Fibroblast of skin of right quadriceps (primary cell): ENCODE measurements at places on chromosomes 11 and 22.
A peak's percentile ranks its signal among the peaks of the same experiment; 100 is the strongest.

GRCh38 chr11:10625982-10626311, 57.5 kb upstream of the LYVE1 start:
- DNase-seq: no peak

DNA sequence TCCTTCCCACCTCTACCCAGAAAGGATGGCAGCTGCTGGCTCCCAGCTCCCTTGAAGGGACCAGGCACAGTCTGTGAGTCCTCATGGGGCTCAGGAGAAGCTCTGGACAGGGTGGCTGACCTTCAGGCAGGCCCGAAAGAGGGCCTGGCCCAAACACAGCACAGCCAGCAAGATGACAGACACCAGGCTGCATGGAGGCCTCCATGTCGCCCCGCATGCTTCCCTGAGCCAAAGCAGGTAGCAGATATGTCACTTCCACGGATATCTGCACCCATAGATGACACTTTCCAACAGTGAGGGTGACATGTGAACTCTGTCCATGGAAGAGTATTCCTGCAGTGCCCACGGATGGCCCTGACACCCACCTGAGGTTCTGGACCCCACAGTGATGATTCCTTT, 18.4 kb downstream of the EIF1AD start:
- DNase-seq: no peak

DNA sequence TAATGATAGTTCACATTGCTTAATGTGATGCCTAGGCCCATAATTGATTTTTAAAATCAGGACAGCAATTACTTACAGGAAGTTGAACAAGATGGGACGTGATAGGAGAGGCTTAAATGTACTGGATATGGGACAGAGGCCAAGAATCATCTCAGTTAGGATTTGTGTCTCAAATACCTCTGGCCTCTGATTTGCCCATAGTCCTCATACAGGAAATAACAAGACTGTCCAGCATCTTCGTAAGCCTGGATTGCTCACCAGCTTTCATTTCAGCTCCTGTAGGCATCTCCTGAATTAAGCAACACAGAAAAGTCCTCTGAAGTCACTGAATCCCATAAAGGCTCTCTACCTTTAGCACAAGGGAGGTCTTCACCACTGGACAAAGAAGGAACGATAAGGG, at the start of gene MRGPRX3:
MRGPRX3 (plus strand) TSS at position 231 of the 400 bp plus-strand sequence. CDS start 4,632 bp downstream, outside the sequence.
- DNase-seq: no peak

GRCh38 chr22:19607192-19608002, 83.2 kb upstream of the CLDN5 start:
- DNase-seq: no peak

DNA sequence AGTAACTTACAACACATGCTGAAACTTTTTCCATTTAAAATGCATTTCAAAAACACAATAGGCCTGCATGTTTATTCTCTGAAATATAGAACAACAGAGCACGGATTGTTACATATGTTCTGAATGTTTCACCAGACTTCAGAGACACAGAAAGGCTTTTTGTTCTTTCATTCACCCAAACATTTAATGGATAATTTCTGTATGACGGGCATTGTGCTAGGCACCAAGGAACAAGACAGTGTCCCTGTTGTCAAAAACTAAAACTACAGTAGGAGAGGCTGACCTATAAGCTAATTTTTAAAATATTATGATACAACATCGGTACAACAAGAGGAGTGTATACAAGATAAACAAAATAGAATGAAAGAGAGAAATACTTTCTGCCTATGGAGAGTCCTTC, 81.9 kb upstream of the TEAD1 start:
- no peak for DNase-seq

GRCh38 chr11:26201411-26201810, 130.5 kb upstream of the ANO3 start:
- DNase-seq: peak; percentile 74

- peak; percentile 2 for DNase-seq
Measured at GRCh38 chr11:38019072-38019775, 1421.2 kb upstream of the RAG2 start.

GRCh38 chr11:73400293-73400692, 24.1 kb downstream of the RELT start:
- DNase-seq: no peak

DNA sequence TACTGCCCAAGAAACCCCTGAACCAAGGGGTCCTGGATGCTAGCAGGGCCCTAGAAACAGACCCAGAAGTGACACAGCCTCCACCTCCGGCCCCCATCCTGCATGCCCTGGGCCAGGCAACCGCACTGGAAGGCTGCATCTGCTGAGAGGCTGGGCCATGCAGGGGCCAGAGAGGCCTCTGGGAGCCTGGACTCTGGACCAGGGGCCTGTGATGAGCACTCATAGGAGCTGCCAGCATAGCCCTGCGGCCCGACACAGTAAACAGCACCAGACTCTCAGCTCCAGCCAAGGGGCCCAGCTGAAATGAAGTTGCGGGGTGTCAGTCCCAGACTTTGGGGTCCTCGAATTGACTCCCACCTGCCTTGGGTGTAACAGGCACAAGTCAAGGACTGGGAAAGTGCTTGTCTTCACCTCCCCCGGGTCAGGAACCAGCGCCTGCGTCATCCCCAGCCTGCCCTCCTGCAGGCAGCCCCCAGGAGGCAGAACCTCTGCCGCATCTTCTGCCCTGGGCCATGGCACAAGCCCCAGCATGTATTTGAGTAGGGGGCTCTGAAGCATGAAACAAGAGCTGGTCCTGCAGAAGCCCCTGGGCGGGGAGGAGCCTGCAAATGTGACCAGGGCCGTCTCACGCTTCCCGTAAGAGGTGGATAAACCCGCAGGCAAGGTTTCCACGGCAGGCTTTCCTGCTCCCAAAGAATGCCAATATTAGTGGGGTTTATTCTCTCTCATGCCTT, 25.2 kb upstream of the CCND1 start:
- DNase-seq: no peak
